ENCODE measurements at places on chromosomes 16 and 17.

GRCh38 chr16:19689342-19689741, 28.7 kb downstream of the KNOP1 start:
- no peak for DNase-seq

DNA sequence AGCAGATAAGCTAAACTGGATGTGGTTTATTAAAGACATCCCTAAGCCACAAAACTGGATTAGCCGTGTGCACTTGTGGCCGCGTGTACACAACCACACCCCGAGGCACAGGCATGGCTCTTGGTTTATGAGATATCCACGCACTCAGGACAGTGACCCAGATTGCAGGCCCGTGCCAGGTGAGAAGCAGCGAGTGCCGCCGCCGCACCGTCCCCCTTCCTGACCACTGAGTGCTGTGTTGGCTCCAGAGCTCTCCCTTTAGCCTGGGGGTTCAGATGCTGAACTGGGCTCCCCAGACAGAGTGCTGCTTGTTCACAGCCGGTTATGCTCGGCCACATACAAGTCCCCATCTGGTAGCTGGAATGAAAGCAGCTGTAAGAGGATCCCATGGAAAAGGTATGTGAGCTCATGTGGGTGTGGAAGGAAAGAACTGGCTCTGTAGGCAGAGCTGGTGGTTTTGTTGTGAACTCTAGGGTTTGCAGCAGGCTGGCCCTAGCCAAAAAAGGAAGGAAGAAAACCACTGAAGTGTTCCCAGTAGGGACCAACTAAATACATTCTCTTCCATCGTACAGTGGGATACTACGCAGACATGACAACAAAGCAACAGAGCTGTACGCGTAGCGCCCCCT, 29.5 kb downstream of the KNOP1 start:
- DNase-seq, result no peak

- DNase-seq, result no peak
These were observed 57.0 kb downstream of the FOXL1 start for GRCh38 chr16:86635176-86635876.

- DNase-seq, result no peak
These were observed 339.8 kb upstream of the TNRC6C start for GRCh38 chr17:77618731-77619130.

- no peak for DNase-seq
These were observed 2.3 kb upstream of the COL1A1 start for GRCh38 chr17:50203604-50204345.

DNA sequence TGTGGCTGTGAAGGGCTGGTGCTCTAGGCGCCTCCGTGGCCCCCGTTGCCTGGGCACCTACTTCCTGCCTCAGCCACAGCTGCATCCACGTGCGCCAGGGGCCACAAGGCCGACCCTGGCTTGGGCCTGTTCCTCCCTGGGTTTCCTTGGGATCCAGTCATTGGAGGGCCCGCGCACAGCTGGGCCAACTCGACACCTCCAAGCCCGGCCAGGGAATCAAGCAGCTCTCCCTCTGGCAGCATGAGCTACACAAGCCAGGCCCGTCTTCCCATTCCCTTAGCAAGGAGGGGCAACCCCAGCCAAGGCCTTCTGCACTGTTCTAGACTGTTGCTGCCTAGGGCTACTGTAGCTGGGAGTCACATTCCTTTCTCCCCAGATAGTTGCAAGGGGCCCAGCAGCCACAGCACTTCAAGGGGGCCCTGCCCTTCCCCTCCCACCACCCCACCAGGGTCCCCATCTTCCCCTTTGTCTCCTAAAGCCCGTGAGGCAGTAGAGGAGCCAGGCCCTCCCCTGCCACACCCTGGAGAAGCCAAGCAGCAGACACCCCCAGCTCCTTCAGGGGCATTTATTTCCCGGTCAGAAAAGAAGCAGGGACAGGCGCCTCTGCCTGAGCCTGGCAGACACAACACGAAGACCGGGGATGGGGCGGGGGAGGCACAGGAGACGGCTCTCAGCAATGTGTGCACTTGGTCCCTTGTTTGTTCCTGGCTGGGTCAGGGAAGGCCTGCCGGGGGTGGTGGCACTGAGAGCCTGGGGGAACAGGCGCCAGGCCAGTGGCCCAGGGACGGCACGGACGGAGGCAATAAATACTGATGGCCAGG, 3.8 kb downstream of the ARHGDIA start:
- DNase-seq, result no peak

GRCh38 chr17:37717627-37718323, 27.1 kb downstream of the HNF1B start:
- no peak for DNase-seq

DNA sequence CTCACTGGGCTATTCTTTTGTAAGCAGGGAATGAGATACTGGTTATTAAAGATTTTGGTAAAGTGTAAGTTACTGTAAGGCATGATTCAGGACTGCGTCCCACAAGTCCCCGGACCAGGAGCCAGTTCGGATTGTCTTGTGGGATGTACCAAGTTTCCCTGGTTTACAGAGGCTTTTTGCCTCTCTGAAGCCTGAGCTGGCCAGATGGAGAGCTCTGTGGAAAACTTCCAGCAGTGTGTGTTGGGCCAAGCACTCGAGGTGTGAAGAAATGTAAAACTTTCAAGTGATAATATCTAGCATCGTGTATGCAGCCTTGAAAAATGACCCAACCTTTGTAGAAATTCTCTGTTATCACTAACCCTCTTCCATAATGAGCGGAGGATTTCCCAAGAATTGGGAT, 2.4 kb downstream of the EPN2 start:
- DNase-seq, result no peak

DNA sequence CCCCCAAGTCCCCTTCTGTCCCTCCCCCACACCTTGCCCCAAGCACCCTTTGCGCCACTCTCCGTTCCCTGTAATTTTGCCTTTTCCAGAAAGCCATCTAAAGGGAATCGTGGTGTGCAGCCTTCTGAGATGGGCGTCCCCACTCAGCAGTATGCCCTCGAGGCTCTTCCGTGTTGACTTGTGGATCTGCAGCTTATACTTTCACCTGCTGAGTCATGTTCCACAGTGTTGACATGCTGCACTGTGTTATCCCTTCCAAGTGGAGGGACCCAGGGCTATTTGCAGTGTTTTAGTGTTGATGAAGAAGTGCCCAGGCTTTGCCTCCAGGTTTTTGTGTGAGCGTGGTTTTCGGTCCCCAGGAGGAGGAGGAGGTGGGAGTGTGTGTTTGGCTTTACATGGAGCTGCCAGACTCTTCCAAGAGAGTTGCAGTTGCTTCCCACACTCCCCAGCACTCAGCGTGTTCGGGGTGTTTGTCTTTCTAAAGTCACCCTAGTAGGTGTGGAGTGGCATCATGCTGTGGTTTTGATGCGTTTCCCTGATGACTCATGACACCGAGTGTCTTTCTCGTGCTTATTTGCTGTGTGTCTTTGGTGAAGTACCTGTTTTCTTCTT, 32.1 kb upstream of the JPT2 start:
- DNase-seq, result peak; percentile 32

DNA sequence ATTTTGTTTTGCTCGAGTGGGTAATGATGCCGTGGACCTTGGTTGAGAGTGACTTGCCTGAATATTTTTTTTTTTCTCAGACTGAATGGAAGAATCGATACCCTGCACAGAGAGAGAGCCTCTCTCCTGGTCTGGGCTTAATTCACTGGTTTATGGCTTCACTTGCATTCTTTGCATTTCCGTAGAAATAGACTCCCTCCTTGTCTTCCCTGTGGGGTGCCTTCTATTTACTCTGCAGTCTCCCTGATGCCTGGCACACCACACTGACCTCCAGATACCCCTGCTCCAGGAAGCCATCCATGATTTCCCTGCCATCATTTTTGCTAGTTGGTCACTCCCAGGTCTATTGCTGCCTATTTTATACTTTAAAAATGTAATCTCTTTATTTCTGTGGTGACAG, 238.0 kb downstream of the SNX29 start:
- DNase-seq, result no peak

- no peak for DNase-seq
These were observed 32.2 kb downstream of the TEX2 start for GRCh38 chr17:64230791-64231408.

- no peak for DNase-seq
These were observed 5.5 kb downstream of the GAST start for GRCh38 chr17:41717408-41718286.

DNA sequence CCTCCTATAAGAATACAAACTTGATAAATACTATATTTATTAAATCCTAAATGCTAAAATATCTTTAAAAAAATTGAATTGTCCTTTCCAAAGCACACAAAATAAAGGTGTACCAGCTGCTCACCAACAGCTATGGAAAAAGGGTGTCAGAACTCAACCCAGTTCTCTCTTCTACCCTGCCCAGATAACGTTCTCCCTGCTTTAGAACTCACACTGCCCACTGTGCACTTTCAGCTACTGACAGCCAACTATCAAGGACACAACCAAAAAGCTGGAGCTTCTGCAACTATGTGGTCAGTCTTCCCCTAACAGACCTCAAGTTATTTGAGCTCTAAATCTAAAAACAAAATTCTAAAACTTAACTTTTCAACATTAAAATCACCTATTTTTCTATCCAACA, 13.7 kb downstream of the AP1G1 start:
- DNase-seq, result no peak

DNA sequence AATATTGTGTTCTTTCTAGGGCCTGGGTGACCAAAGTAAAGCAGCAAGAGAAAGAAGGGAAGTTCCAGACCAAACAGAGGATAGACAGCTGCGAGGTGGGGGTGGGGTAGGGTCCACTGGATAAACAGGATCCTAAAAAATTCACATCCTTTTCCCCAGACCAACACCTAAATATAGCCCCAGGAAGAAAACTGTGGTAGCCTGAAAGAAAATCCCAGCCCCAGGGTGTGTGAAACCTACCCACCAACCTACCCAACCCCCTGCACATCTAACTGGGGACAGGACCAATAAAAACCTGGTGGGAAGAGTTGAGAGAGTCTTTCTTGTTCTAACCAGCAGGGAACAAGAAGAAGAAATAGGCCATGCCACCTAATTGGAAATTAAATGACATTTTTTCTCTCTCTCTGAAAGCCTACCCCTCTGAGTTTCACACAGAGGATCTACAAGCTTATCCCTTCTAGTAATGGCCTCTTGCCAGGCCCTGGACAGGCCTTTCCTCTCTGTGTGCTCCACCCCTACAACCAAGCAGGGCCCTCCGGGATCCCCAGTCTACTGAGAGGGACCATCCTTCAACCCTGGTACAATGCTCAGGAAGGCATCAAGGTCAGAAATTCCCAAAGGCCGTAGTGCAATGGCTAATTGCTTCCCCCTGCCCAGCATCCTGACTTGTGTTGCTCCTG, 12.0 kb downstream of the MYO18A start:
- DNase-seq, result no peak

- DNase-seq, result no peak
These were observed 54.4 kb downstream of the BPTF start for GRCh38 chr17:67879662-67880061.

- DNase-seq, result no peak
These were observed 69.2 kb upstream of the CES5A start for GRCh38 chr16:55944377-55944802.

DNA sequence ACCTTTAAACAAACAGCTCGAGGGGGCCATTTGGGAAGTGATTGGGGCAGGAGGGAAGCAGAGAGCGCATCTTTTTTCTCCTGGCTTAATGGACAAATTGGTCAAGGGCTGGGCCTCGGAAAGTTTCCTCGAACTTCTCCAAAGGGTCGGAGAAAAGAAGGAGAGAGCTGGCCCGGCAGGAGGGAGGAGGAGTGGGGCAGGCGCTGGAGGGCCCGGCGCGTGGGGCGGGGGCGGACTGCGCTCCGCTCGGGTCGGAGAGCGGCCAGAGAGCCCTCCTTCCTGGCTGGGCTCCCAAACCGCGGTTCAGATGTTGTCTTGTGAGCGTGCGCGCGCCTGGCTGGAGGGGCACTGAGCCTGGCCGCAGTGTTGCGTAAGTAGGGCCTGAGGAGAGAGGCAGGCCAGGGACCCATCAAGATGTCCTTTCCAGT, 1.2 kb downstream of the MMP2 start:
- DNase-seq, result no peak

DNA sequence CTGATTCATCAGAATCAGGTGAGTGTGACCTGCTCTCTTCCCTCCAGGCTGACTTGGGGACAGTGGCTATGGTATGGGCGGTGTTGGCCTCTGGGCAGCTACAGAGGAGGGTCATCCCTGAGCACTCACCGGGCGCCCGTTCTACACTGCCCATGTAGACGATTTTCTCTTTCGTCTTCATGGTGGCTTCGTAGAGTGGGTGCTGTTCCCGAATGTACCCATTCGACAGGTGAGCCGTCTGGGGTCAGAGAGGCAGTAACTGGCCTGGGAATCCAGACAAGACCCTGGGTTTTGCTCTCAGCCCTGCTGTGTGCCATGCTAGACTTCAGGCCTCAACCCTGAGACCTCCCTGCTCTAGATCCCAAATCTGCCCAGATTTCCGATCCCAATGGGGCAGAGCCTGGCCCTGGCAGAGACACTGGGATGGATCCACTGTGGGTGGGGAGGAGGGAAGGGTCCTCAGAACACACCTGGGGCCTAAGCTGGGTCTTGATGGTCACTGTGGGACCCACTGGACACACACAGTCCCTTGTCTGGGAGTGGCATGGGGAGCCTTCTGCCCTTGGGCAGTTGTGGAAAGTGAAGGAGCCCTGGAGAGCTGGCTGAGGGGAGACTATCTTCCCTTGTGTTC, 13.2 kb downstream of the USP6 start:
- no peak for DNase-seq

DNA sequence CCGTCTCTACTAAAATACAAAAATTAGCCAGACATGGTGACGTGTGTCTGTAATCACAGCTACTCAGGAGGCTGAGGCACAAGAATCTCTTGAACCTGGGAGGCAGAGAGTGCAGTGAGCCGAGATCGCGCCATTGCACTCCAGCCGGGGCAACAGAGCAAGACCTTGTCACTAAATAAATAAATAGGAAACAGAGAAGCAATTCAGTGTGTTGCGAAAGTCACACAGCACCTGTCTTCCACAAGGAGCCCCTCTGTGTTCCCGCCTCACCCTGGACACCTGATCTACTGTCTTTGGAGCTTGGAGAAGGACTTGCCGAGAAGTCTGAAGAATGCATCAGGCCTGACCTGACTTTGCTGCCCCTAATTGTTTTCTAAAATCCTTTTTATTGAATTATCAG, 3.5 kb upstream of the CDH1 start:
- no peak for DNase-seq

DNA sequence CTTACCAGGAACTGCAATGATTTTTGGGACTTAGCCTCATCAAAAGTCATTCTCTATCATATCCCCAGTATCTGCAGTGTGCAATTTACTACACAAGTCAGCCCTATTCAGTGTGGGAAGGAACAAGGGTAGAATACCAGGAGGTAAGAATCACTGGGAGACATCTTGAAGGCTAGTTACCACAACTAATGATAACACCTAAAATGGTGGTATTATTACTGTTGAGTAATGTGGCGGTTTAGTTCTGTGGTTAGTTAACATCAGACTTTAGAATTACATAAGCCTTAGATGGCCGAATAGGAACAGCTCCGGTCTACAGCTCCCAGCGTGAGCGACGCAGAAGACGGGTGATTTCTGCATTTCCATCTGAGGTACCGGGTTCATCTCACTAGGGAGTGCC, 567.9 kb upstream of the CDH11 start:
- DNase-seq, result no peak
